ENCODE measurements at places on chromosomes 11 and 22.

- no peak for DNase-seq
Observed at GRCh38 chr11:131868629-131869507, 498.5 kb downstream of the NTM start.

DNA sequence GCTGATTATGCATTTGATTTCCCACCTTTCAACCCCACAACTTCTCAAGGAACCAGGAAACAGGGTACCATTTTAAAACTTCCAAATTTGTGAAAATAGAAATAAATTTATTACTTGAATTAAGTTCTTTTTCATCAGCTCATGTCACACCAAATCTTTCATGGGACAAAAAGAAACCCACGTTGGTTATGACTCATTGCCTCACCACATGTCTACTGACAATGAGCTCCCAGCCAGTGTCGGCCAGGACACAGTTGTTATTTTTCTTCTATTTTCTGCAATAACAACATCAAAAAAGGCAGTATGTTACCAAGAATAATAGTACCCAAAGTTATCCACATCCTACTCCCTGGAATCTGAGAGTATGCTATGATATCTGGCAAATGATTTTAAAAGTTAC, 17.3 kb downstream of the MS4A6A start:
- no peak for DNase-seq

GRCh38 chr22:50338042-50338573, 5.0 kb upstream of the PPP6R2 start:
- DNase-seq, result no peak

GRCh38 chr22:29308791-29309262, 2.4 kb downstream of the GAS2L1 start:
- no peak for DNase-seq
